Mesothelial cell of epicardium (in vitro differentiated cells): ENCODE measurements at places on chromosomes 3 and 15.

DNA sequence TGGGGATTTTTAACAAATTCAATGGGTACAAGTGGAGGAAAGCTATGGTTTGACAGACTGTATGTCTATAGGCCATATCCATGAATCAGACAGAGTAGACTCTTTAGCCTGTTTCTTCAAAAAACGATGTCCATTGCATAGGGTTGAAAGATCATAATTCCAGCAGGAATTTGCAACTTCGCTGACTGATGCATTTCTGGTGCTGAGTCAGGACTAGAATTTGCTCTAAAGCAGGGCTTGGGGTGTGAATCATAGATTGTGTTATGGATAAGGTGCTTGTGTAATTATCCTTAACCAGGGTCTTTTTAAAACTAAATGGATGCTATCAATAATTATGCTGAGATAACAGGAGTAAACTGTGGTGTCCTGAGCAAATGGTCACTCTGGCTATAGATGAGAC lies 200.4 kb upstream of the TBC1D5 start:
- no peak for DNase-seq

DNA sequence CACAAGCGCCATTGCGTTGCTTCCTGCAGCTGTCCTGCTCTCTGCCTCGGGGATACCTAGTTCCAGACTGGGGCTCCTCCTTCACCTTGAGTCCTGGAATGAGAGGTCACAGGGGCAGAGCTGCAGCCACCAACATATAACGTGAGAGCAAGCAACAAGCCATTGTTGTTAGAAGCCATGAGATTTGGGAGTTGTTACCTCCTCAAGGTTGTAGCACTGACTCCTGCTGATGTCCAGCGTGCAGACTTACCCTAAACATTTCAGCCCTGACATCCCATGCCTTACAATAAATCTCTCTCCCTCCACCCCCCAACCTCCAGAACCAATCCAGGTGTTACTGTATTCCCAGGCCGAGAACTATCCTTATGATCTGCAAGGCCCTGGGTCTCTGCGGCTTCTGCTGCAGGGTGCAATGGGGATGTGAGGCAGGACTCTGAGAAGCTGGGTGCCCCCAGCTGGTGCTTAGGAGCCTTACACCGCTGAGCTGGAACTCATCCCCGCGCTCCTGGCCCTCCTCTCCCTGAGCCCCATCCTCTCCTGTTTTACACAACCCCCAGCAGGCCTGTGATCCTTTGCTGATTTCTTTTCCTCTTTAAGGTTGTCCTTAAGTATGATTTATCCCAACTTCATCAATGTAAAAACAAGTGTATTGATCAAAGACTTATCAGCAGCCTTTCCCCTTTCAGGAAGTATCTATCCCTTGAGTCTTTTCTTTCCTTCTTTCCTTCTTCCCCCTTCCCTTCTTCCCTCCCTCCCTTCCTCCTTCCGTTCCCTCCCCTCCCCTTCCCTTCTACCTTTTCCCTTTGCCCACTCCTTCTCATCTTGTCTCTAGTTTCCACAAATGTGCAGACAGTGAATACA lies 84.2 kb upstream of the ABHD2 start:
- peak; percentile 42 for DNase-seq

DNA sequence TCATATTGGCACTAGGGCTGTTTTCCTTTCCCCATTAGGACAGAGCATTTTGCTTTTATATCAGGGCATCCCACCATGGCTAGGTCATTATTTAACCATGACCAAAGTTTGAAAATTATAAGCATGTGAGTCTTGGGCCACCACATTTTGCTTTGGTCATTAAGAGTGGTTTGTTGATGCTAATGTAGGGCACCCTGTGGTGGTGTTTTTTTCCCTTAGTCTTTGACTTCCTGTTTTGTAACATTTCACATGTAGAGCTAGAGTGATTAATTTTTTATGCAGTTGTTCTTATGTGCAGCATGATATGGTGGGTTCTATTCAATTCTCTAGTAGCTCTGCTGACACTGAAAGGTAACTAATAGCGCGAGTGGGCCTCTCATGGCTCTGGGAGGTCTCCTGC lies 249.6 kb upstream of the ROBO1 start:
- DNase-seq: no peak

DNA sequence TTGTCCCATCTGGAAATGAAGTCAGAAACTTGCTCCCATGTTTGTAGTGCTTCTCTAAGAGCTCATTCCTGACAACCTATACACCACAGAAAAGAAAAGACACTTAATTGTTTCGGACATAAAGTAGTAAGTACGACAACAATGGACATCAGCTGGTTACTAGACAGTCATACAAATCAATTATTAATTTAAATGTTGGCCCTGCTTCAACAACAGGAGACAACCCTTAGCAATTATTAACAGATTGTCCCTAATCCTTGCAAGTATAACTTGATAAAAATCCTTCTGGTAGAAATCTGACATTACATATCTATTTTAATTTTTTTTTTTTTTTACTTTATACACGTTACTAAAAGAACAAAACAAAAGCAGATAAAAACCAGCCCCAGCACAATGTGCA lies 29.8 kb downstream of the ERICH6 start:
- DNase-seq: no peak

GRCh38 chr3:58434511-58434910 lies 879 bp upstream of the PDHB start:
- DNase-seq: no peak

GRCh38 chr3:10788451-10788850 lies 27.6 kb upstream of the SLC6A11 start:
- DNase-seq: no peak

DNA sequence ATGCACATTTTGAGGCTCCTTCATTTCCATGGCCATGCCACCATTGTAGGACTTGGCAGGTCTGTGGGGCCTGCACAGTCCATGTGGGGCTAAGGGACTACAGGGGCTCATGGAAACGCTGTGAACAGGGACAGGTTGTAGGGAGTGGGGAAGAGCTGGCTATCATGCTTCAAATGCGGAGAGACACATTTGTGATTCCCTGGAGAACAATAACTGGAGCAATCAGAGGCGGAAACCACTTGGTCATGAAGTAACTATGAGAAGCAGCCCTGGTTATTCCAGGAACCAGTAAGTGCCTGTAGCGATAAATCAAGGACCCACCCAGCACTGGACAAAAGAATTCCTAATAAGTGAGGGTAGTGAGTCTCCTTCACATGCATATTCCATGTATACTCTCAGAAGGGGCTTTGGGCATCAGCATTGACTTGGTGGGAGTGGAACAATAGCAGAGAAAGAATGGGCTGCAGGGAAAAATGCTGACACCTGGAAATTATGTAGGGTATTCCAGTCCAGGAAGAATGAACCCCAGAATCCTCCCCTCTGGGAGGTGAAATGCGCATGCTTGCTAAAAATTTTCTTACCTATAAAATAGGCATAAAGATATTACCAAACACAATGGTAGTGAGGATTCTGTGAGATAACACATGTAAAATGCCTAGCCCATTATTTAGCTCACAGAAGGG lies 251.4 kb upstream of the ROPN1 start:
- DNase-seq: no peak

- DNase-seq: no peak
Measured at GRCh38 chr3:5357089-5357488, 169.6 kb downstream of the EDEM1 start.

- DNase-seq: no peak
Measured at GRCh38 chr3:133944181-133944580, 48.5 kb upstream of the RAB6B start.

GRCh38 chr15:60620708-60621107 lies 141.8 kb upstream of the ICE2 start:
- peak; percentile 49 for DNase-seq

GRCh38 chr3:18556503-18557135 lies 131.5 kb upstream of the SATB1 start:
- no peak for DNase-seq

DNA sequence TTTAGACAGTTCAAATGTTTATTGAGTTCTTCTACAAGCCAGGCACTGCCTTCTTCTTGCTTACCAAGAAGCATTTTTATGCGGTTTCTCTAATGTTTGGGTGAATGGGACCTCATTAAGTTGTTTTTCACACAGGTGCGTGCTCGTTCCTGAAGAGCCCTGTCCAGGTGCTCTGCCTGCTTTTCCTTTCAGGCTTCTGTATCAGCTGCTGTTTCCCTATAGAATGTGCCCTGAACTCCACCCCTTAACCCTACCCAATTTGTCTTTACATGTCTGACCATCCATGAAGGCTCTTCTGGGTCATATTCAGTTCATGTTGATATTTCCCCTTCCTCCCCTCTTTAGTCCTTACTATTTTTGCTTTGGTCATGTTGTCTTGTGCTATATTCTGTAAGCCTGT lies 22.4 kb upstream of the GOLGA6L10 start:
- no peak for DNase-seq

GRCh38 chr3:110684466-110684865 lies 387.1 kb upstream of the NECTIN3 start:
- no peak for DNase-seq

DNA sequence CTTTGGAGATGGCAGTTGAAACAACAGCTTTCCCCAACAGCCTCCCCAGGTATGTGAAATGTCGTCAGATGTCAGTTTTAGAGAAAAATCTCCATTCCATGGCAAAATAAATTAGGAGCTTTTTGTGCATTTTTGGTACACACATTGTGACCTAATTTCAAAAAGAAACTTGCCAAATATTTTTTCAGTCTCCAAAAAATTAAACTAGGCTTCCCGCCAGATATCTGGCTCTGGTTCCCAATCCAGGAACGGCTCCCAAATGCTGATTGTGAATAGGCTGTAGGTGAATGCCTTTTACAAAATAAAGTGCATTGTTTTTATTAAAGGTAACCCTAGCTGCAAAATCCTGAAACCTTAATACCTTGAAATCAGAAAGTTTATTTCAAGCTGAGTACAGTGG lies 10.9 kb downstream of the KCNAB1 start:
- DNase-seq: no peak

DNA sequence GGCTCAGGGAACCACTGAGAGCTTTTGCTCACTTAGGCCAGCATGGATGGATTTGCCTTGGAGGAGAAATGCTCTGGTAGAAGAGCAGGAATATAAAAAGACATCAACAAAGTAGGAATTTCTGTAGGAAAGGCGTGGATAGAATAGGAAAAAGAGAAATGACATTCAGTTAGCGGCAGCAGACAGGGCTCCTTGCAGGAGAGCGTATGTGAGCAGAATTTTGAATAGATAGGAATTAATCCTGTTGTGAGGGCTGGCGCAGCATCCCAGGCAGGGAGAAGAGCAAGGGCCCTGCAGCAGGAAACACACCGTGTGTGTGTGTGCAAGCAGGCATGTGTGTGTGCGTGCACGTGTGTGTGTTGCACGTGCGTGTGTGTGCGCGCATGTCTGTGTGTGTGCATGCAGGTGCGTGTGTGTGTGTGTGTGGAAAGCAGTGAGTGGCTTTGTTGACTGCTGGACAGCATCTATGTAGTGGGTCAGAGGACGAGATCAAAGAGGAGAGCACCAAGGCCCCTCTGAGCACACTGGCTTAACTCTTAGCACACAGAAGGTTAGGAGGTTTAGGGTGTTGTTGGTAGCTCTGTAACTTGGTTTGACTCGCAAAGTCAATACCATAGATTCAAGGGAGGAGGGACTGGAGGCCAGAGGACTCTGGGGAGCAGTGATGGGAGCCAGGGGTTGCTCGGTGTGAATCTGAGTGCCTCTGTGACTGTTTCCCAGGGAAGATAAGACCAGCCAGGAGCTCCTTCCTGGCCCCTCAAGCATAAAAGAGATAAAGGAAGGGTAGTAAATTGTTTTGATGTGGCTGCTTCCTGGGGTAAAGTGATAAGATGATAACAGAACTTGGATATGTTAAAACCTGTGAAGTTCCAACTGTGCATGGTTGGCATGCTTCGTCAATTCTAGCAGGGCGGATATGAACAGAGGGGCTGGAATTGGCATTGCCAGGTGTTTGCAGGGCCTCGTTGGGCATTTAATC lies 639.5 kb downstream of the NR2F2 start:
- DNase-seq: no peak

- no peak for DNase-seq
Measured at GRCh38 chr3:99503350-99503749, 135.0 kb upstream of the COL8A1 start.

DNA sequence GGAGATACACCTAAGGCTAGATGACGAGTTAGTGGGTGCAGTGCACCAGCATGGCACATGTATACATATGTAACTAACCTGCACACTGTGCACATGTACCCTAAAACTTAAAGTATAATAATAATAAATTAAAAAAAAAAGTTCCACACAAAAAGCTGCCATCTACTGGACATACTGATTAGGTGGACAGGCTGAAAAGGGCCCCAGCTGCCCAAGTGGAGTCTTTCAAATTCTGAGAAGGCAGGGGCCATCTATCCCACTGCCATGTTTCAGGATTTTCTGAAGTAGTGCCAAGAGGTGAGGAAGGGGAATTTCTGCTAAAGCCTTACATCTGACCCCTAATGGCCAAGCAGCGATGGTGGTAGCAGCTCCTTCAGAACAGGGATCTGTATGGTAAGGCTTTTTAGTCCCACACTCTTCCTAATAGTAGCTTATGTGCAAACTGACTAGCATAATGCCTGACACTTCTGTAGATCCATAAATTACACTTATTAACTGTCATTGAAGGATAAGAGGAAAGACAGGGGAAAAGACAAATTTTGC lies 7.7 kb downstream of the FSTL1 start:
- DNase-seq: no peak

GRCh38 chr15:50753463-50753862 lies 12.0 kb downstream of the SPPL2A start:
- DNase-seq: no peak

DNA sequence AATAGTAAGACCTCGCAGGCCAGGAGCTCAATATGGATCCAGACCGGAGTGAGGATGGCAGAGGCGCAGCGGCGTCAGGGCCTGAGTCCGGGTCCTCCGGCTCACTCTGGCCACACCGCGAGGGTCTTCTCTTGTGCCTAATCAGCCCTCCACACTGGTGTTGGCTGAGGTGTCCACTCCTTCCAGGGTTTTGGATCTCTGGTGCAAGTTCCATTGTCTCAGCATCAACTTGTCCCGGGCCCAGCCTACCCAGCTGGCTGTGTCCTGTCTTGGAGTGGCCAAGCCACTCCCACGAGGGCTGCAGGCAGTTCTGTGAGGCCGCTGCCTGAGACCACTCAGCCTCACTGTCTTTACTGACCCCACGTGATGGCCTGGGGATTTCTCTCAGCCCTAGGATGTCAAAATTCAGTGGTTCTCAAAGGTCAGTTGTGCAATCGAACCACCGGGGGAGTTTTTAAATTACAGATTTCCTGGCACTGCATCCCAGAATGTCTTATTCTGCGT lies 12.6 kb upstream of the GOLGA6L7 start:
- no peak for DNase-seq

- DNase-seq: no peak
Measured at GRCh38 chr15:58243070-58243469, 104.9 kb downstream of the AQP9 start.

DNA sequence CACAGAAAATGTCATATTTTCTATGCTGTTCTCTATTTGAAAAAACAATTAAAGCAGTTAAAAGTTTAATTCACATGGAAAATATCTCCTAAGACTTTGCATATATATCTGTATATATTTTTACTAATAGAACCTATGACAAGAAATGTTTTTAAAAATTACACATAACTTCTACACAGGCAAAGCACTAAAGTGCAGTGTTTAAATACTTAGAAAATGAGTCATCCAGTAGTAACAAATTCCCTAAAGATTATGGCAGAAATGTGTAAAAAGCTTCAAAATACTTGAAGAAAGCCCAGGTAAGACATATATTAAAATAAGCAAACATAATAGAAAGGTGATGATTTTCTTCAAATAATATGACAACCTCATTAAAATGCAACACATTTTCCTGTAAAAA lies 236.6 kb downstream of the TBC1D5 start:
- DNase-seq: no peak

- no peak for DNase-seq
Measured at GRCh38 chr3:14927308-14927707, 20.1 kb upstream of the NR2C2 start.

- DNase-seq: no peak
Measured at GRCh38 chr15:86649277-86649676, 569.6 kb downstream of the AGBL1 start.
